ENCODE measurements at places on chromosomes 16 and 17.

DNA sequence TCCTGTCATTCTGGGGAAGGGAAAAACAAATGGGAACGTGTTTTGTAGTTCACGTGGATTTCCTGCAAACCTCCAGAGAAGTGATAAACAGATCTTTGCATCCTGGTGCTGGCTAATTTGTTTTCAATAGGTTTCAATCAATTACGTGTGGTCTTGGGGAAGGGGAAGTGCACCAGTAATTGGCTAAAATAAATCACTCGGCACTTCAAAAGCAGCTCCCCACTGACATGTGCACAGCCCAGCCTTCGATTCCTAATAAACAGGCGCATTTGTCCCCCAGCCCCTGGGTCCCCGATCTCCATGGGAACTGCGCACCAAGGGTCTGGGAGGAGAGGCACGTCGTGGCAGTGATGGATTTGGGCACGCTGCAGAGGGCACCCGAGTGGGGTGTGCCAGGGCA lies 112.9 kb upstream of the GSE1 start:
- no peak for DNase-seq

DNA sequence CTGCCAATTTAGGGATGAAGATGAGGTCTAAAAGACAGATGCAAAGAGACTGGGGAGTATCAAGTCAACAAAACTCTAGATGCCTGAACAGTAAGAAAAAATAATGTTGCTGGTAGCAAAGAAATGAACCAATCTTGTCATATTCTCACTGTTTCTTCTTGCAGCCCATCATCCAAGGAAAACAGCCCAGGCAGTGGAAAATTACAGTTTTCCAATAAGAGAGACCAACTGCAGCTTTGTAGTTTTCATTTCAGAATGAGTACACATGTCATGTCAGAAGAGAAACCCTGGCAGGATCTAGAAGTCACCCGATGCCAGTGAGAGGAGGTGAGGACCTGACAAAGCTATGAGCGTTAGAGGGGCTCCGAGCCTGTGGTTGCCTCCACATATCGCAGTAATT lies 500.4 kb upstream of the PSMD7 start:
- DNase-seq = no peak

- peak; percentile 45 for DNase-seq
These were observed 12.5 kb upstream of the SREBF1 start for GRCh38 chr17:17849147-17849820.

DNA sequence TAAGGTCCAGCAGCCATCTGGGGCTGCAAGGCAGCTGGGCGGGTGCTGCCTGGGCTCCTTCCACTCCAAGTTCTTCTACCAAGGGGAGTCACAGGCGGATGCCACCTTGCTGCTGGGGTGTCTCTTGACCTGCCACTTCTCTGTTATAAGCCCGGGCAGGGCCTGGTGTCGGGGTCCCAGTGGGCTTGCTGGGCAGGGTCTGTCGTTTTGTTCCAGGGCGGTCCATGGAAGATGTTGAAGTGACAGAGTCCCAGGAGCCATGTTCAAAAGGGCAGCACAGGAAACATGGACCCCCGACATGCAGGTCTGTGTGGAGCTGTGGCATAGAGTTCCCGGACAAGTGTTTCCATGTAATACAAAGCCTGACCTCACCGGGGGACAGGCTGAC lies 91.1 kb downstream of the TNFRSF13B start:
- no peak for DNase-seq

- no peak for DNase-seq
These were observed 53.9 kb upstream of the CRISPLD2 start for GRCh38 chr16:84765616-84766580.

DNA sequence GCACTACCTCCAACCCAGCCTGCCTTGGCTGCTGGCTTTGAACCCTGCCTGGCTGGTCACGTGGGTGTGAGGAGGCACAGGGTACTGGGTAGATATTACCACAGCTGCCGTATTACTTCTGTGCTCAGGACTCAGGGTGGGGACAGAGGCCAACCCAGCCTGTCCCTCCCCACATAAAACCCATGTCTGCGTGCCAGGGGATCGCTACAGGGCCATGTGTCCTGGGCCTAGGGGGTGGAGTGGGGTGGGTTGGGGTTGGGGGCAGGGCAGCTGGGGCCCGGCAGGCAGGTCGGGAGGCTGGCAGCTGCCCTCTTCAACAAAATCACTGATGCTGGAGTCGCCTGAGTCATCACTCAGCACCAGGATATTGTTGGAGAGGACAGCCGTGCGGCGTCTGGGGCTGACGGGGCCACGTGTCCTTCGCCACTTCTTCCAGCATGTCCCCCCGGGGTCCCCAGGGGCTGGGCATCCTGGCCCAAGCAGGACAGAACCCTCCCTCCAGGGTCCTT lies 39.7 kb upstream of the PVALEF start:
- no peak for DNase-seq

DNA sequence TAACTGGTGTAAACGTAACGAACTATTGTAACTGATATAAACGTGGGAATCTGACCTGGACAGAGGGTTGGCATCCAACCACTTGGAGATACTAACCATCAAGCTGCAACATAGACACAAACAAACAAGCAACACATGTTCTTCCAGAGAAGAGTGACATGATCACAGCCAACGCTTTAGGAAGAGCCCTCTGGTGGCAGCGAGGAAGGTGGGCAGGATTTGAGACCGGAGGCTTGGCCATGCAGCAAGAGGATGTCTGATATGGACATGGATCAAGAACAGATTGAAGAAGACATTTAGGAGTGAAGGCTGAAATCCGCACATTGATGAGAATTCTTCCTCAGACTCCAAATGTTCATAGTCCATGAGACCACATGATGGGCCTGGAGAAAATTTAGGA lies 40.3 kb upstream of the TNRC6A start:
- peak; percentile 28 for DNase-seq

DNA sequence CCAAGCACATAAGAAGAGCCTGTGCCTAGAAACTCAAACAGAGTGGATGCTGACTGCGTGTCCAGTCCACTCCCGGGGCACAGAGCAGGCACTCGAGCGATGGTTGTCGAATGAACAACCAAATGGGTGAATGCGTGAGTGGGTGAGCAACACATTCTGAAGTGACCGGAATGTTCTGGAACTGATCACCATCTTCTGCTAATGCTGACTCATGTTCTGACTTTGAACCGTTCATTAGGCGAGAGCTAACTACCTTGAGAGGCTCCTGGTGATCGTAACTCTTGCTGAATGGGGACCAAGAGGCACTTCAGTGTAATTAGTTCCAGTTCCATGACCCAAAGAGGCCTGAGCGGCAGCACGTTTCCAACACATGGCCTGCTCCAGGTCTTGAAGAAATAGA lies 37.9 kb downstream of the IRF8 start:
- DNase-seq = no peak
